Left hindlimb (tissue), 1 donor: ENCODE measurements at places on chromosomes 3 and 15.

DNA sequence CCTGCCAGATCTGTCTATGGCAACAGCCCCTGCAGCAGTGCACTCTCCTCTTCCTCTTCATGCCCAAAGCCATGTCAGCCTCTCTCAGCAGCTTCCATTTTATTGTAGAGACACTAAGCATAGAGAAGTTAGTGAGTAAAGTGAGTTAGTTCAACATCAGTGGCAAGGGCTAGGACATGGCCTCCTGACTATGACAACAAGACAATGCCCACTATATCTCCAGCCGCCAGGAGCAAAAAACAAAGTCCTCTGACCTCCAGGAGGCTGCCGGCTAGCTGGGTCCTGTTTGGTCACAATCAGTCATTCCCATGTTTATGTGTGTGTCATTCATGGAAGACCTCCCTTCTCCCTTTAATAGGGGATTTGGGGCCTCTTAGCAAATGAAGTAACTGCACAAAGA lies 14.9 kb downstream of the NR1I2 start:
- no peak for DNase-seq

DNA sequence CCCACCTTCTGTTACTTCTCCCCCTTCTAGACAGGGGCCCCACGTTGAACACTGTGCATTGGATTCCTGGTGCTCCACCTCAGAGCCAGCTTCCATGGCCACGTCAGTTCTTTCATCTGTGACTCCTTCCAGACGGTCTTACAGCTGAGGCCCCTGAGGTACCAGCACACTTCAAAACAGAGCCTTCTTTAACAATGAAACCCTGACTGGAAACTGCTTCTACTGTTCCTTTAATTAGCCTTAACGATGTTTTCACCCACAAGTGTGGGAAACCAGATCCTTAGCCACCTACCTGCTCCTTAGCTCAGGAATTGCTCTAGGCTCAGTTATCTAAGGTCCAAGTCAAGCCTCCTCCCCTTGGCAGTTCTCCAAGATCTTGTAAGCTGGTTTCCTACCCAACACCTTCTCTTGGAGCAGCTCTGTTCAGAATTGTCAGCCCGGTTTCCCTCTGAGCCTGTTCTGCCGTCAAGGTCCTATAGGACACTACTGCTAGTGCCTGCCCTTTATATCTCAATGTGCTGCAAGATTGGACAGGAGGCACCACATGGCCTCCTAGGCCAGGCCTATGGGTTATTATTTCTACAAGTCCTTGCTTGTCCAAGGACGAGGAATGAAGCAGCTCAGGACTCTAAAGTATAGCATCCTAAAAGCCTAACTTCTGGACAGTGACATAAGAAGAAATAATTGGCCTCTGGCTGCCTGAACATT lies 80.7 kb downstream of the FMN1 start:
- DNase-seq = no peak

GRCh38 chr15:31461375-31461774 lies 134.7 kb downstream of the KLF13 start:
- DNase-seq = no peak

DNA sequence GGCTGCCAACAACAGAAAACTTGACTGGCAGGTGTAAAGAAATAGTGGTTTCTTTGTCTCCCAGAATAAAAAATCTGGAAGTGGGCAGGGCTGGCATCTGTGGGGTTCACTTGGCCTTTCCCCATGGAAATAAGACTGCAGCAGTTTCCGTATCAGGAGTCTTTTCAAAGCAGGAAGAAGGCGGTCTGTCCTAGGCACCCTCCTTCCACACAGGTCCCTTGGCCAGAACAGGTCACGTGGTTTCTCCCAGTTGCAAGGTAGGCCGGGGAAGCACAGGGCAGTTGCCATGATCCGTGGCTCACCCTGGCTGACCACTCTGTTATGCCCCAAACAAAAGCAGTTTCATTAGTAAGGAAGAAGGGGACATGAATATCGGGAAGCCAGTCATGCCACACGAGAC lies 45.4 kb downstream of the ZDHHC19 start:
- DNase-seq = no peak

DNA sequence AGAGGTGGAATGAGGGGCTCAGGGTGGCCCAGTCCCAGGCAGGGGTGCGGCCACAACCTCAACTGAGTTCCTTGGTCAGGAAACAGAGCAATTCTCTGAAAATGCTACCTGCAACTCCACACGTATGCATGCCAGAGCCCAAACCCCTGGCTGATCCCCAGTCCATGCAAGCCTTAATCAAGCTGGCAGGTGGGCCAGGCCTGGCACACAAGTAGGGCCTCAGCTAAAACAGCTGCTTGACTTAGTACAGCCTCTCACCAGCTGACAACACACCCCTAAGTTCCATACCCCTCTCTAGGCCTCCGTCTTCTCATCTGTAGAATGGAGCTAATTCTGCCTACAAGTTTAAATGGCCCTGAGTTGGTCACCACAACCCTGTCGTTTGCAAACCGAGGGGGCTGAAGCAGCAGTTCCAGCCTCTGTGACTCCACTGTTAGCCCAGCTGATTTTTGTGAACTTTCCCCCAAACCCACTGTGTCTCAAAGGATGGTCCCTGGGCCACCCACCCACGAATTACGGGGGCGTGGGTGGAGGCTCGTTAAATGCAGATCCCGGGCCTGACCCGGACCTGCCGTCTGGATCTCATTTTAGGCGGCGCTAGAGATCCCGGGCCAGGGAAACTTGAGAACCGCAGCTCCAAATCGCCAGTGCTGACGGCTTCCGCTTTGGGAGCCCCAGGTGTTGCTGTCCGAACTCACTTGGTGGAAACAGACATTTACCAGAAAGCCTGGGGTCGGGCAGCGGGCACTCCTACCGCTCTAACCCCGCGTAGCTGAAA lies 927 bp downstream of the CHDH start:
- DNase-seq = peak; percentile 74

DNA sequence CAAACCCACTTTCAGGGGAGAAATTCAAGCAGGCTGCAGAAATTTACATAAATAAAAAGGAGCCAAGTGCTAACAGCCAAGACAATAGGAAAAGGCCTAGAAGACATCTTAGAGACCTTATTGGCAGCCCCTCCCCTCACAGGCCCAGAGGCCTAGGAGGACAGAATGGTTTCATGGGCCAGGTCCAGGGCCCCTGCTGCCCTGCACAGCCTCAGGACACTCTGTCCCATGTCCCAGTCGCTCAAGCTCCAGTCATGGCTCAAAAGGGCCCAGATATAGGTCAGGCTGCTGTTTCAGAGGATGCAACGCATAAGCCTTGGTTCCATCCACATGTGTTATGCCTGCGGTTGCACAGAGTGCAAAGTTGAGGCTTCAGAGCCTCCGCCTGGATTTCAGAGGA lies 55.8 kb downstream of the SLC41A3 start:
- DNase-seq = no peak

DNA sequence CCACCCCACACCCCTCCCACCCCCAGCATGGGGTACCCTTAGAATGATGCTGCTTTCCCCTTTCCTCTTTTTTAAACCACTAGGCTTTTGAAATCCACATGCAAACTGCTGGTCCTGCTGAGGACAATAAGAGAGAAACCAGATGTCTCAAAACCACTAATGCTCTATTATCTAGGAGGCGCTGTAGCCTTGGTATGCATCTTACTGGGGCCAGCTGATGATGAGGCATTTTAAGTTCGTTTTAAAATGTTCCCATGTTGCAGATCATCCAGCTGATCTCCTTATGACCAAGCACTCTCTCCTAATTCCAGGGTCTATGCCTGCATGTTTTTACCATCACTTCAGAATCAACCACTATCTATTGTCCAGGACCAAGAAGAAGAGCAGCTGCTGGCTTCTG lies 1.3 kb downstream of the NME9 start:
- no peak for DNase-seq

DNA sequence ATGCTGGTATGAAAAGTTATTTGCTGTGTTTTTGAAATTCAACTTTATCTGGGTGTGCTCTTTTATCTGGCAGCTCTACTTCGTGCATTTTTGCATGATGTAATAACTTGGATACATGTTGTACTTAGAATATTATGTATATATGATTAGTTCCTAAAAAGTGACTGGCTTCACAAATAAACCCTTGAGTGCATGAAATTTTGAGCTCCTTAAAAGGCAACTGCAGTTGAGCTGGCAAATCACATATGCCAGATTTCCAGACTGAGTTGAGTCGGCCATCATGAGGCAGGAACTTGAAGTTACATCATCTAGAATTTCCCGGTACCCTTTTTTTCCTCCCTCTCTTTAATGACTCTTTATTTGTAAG lies 162.5 kb downstream of the FNDC3B start:
- peak; percentile 52 for DNase-seq

DNA sequence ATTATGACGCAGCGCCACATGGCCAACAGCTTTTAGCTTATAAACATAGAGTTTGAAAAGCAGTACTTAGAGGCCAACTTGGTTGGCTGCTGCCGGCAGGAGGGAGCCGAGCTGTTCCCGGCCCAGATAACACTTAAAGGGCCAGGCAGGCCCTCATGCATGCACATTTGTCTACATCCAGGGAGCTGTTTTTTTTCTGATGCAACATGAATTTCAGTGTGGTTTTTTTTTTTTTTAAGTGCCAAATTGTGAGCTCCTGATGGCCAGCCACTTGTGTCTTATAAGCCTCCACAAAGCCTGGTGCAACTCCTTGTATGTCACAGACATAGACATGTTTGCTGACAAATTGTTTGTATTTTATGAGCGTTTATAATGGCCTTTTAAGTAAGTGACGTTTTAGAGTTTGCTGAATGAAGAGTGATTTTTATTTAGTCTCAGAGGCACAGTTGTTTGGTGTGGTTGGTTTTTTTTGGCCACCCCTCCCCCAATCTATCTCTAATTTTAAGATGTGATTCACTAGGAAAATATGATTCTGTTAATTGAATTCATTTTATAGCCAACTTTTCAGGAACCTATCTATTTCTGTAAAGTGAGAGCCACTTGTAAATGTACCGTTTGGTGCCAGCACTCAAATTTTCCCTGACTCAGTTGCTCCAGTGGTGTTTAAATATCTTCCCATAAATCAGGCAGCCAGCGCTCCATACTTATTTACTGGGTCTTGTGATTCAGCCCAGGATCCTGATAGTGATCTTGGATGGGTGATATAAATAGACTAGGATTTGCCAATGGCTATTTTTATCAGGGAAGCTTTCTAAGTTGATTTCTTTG lies 134.3 kb downstream of the VGLL4 start:
- peak; percentile 75 for DNase-seq

- no peak for DNase-seq
These were observed 101.3 kb upstream of the ATP11B start for GRCh38 chr3:182692021-182692420.

GRCh38 chr15:85097725-85098124 lies 116.1 kb downstream of the PDE8A start:
- DNase-seq = no peak

GRCh38 chr3:51385621-51386091 lies 565 bp downstream of the MANF start:
- DNase-seq = no peak

DNA sequence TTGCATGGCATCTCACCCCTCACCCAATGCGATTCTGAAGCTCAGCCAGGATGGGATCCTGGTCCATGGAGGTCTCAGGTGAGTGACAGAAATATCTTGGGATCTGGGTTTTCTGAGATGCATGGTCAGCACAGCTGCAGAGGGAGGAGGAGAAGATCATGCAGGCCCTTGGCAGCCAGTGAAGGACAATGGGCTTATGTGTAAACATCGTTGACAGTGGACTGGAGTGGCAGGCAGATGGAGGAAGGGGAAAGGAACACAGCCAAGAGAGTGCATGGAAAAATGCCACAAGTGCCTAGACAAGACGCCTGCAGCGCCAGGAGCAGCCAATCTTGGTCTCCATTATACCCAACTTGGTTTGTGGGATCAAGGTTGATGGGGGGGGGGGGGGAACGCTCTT lies 347.9 kb downstream of the MCTP2 start:
- no peak for DNase-seq

- no peak for DNase-seq
These were observed 15.3 kb upstream of the RPL32 start for GRCh38 chr3:12856626-12857025.

- no peak for DNase-seq
These were observed 359.5 kb upstream of the TMCO5A start for GRCh38 chr15:37574985-37575384.

DNA sequence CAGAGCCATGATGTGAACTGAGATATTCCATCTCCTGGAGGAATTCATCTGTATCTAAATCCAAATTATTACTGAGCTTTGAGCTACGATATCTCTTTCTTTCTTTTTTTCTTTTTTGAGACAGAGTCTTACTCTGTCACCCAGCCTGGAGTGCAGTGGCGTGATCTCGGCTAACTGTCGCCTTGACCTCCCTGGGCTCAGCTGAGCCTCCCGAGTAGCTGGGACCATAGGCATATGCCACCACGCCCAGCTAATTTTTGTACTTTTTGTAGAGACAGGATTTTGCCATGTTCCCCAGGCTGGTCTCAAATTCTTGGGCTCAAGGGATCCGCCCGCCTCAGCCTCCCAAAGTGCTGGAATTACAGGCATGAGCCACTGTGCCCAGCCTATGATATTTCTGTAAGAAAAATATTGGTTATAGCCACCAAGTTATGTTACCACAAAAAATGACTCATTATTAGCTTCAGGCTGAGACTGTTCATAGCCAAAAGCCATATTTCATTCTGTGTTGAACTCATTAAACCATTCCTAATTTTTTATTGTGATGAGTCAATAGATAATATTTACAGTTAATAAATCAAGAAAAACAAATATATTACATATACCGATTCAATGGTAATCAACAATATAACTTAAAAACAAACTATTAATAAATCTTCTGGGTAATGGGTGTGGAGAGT lies 27.1 kb upstream of the SLC30A4 start:
- DNase-seq = no peak

GRCh38 chr3:136728918-136729317 lies 23.3 kb downstream of the STAG1 start:
- DNase-seq = peak; percentile 48

GRCh38 chr3:62723914-62724217 lies 151.3 kb downstream of the CADPS start:
- DNase-seq = no peak

DNA sequence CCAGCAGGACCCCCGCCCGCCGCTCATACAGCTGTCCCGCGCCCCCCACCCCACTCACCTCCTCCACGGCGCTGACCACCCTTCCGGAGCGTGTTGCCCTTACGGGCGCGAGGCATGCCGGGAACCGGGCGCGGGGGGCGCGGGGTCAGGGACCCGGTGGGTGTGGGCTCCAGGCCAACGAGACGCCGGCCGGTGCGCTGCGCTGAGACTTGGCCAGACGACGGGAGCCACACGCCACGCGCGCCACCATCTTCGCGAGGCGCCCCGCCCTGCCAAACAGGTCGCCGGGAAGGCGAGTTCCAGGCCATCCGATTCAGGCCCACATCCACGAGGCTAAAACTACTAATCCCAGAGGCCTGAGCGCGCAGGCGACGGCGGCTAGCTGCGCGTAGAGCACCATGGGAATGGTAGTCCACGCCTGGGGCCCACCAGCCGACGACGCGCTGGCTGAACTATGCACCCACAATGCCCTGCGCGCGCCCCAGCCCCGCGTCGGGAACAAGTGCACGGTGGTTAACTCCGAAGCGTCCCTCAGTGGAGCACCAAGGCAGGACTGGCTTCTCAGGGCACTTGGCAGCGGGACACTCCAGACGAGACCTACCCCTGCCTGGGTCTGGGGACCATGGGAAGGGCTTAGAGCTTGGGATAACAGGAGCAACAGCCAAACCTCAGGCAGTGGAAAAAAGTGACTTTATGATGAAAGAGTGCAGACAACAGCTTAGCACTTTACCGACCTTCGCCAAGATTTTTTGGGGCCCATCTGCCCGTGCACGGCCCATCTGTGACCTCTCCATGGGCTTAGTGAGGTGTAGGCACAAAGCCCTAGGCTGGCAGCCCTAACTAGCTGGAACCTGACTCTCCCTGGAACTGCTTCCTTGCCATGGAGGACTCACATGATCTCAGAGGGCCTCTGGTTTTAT lies at the start of gene IFRD2:
IFRD2 (minus strand) TSS at position 271 of the 920 bp plus-strand sequence; CDS start at position 116, 155 bp downstream.
- DNase-seq = peak; percentile 98
